Stimulated activated naive CD8-positive, alpha-beta T cell treated with anti-CD3 and anti-CD28 coated beads, Interleukin-15, amount 100 ng/mL, for 72 hours (primary cell): ENCODE measurements at places on chromosomes 11 and 22.

- DNase-seq: no peak
Measured at GRCh38 chr11:86582898-86583297, 89.5 kb downstream of the ME3 start.

DNA sequence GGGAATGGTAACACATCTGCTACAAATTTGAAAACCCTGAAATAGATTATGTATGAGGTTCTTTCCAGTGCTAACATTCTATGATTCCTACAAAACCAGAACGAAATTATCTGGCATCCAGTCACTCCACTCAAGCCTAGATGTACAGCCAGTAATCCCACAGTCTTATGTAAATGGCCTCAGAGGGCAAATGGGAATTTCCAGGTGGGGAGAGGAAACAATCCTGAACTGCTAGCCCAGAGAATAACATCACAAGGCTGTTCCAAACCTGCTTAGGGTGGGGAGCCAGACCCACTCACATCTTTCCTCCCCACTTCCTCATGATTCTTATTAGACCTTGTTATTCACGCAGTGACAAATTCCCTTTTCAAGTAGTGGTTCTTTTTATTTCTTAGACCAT lies 3.5 kb downstream of the FIBIN start:
- no peak for DNase-seq

DNA sequence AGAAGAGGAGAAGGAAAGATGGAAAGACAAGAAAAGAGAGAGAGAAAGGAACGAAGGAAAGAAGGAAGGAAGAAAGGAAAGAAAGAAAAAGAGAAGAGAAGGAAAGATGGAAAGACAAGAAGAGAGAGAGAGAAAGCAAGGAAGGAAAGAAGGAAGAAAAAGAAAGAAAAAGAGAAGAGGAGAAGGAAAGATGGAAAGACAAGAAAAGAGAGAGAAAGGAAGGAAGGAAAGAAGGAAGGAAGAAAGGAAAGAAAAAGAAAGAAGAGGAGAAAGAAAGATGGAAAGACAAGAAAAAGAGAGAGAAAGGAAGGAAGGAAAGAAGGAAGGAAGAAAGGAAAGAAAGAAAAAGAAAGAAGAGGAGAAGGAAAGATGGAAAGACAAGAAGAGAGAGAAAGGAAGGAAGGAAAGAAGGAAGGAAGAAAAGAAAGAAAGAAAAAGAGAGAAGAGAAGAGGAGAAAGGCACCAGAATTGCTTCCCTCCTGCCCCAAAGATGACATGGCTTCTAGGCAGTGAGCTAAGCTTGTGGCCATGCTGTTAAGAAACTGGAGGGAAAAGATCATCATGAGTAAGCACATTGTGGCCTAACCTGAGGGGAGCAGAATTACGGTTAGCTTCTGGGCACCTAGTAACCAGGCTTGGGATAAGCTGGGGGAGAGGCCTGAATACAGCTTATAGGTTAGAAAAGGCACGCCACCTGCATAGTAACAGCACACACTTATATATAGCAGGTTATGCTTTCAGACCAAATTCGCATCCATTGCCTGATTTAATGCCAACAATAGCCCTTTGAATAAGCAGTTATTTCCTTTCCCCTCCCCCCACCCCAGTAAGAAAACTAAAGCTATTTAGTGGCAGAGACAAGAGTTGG lies 2.3 kb upstream of the ST3GAL4 start:
- peak; percentile 48 for DNase-seq

- no peak for DNase-seq
Measured at GRCh38 chr11:7673724-7674434, 579 bp upstream of the CYB5R2 start.

DNA sequence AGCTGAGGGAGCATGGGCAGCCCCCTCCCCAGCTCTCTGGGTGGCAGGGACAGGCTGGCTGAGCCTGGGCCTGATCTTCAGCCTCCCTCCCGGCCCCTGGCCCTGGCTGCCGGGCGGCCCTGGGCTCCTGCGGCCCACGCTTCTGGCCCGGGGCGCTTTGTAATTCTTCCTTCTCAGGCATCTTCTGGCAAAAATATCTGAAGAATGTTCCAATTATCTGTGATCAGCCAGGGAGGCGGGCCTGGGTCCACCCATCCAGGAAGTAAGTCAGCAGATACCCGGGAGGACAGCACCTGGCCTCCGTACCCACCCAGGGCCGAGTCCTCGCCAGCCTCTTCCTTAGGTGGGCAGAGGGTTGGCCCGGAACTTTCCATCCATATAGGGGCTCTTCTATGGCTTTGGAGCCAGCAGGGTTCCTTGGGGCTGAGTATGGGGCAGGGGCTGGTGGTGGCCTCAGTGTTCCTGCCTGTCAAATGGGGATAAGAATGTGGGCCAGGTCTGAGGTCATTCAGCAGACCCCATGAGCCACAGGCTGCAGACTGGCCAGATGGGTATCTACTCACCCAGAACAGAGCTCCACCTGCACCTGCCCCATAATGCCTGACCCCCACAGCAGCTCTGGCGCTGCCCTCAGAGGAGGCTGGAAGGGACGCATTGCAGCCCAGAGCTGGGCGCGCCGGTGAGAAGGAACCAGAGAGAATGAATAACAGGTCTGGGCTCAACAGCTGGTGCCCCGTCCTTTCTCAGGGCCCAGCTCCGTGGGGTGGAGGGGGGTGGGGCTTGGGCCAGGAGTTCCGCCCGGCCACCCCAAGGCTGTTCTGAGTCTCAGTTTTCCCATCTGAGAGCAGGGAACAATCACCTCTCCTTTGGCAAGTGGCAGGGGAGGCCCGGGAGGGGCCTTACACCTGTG lies 16.2 kb downstream of the WNT7B start:
- no peak for DNase-seq

DNA sequence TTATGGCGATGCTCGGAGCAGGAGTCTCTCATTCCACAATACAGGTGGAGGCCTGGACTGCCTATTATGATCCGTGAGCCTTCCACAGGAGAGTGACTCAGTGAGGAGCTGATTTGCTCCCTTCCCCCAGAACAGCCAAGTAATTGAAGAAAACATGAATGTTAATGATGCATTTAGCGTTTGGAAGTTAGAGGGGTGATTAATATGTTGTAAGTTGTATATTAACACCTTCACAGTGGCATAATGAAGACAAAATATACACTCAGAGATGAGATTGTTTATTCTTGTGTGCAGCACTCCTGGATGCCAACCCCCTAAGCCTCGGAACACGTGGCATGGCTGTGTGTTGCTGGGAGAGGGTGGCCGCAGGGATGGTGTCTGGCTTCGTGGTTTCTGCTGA lies 98.6 kb downstream of the GRIK4 start:
- DNase-seq: no peak

- no peak for DNase-seq
Measured at GRCh38 chr11:100984668-100985067, 144.9 kb downstream of the PGR start.

GRCh38 chr11:78365381-78365792 lies 52.2 kb downstream of the GAB2 start:
- no peak for DNase-seq

DNA sequence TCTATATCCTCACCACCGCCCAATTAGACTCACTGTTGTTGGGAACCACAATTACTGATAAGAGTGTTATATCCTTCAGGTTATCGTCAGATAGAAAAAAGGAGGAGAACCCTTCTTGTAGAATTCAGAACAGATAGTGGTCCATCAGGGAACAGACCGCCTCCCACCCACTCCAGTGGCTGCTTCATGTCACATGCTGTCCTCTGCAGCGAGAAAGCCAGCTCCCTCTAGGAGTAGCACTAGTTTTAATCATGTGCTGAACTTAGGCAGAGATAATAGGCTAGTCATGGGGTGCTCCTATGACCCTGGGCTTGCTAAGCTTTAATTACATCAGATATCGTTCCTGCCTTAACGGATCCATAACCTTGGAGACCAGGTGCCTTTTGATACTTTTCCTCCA lies 51.5 kb upstream of the RAB1B start:
- no peak for DNase-seq

DNA sequence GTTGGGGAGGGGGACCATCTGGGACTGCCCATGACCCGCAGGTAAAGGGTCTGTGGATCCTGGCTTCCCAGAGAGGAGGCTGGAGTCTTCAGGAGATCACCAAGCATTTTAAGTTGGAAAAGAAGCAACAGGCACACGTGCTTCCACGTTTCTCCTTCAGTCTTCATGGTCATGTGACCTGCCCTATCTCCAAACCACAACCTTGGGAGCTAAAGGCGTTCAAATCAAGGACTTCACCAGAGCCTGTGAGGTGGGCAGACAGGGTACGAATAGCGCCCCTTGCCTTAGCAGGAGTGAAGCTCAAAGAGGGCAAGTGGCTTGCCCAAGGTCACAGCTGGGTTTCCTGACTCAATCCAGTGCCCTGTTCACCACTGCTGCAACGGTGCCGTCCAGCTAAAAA lies 6.7 kb downstream of the TMEM184B start:
- DNase-seq: no peak

DNA sequence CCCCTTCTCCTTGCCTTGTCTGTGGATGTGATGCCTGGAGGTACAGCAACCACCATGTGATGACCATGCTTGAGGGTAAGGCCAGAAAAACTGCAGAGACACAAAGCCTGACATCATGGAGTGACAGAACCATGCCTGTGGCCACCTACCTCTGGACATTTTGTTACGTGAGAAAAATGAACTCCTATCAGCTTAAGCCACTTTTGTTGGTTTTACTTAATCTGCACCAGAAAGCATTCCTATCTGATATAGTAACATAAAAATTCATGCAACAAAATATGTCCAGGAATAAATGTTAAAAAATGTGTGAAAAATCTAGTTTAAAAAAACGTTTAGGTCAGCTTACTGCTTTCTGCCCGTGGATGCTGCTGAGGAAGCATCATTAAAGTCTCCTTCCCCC lies 42.6 kb upstream of the P4HA3 start:
- DNase-seq: no peak

GRCh38 chr11:15142838-15143237 lies 28.1 kb downstream of the INSC start:
- DNase-seq: no peak

GRCh38 chr22:49156662-49157285 lies 670.9 kb downstream of the BRD1 start:
- DNase-seq: no peak

DNA sequence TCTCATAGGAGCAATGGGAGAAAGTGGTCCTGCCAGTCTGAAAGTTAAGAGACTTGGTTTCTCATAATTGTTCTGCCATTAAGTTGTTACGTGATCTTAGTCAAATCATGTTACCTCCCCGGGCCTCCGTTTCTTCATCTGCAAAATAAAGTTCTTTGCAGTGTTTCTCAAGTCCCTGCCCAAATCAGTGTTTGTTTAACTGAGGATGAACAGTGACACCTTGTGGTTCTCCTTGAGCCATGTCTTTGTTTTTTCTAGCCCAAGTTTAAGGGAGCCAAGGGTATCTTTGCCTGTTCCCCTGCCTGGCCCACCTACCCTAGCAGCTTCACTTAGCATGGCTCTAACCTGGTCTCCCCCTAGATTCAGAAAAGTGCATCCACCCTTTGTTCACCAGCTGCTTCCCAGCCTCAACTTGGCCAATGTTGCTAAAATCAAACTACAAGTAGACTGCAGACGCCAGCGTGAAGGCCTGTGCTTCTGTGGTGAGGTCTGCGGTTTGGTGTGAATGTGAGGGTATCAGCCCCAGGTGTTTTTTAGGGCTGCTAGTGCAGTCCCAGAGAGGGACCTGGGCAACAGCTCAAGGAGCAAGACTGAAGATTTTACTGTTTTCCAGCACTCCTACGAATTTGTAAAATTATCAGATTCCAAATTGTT lies 35.5 kb downstream of the FZD4 start:
- no peak for DNase-seq

GRCh38 chr11:3164552-3165151 lies 458 bp downstream of the OSBPL5 start:
- no peak for DNase-seq

GRCh38 chr11:405323-405953 lies 9.4 kb downstream of the SIGIRR start:
- DNase-seq: no peak

- DNase-seq: no peak
Measured at GRCh38 chr11:75719340-75720239, 2.0 kb downstream of the MOGAT2 start.

DNA sequence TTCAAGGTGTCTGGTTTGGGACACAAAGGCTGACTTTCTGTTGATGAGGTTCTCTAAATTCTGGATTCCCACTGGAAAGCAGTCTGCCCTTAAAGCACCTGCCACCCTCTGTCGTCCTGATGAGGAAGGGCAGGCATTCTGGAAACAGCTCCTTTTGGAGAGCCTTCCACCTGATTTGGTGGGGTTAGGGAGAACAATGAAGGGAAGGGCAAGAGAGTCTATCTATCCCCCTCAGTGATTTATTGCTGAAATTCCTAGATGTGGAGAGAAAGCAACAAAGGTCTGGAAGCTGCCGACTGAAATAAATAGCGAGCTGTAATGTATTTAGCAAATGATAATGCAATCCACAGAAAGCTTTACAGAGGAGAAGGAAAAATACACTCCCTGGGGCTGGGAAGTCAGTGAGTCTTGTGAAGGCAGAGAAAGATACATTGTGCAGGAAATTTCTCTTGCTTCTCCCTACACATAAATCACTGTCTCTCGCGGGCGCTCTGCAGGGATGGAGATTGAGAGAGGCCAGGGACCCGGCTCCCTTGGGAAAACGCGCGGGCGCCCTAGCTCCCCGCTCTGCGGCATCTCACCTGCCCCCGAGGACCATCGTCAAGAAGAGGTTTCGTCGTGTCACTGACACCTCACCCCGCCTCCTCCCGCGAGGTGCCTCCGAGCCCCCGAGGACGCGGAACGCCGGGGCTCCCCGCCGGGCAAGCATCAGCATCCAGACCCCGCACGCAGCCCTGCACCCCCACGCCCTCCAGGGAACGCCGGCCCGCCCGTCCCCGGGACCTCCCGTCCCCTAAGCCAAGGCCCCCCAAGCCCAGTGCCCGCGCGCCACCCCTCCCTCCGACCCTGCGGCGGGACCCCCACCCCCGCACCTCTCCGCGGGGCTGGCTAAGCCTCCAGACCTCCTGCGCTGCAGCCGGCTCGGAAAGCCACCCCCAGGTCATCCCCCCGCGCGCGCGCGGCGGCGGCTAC lies 673 bp downstream of the CDON start:
- no peak for DNase-seq

GRCh38 chr11:119843877-119844276 lies 114.9 kb upstream of the NECTIN1 start:
- DNase-seq: no peak
